ENCODE measurements at places on chromosomes 7 and 10.

DNA sequence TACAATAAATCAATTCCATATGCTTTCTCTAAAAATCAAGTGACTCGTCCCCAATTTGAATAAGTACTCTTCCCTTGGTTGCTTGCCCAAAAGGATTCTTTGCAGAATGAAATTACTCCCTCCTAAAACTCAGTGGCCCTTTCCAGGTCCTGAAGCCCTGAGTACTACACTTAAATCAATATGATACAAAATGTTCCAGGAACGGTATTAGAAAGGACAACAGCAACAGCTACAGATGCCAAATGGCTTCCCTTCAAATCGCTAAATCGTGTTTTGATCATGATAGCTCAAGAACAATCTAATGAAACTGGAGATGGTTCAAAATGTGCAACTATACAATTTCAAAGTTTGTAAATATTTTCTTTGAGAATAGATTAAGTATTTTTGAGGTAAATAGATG is 59.4 kb downstream of the TPK1 start:
- DNase-seq = no peak

DNA sequence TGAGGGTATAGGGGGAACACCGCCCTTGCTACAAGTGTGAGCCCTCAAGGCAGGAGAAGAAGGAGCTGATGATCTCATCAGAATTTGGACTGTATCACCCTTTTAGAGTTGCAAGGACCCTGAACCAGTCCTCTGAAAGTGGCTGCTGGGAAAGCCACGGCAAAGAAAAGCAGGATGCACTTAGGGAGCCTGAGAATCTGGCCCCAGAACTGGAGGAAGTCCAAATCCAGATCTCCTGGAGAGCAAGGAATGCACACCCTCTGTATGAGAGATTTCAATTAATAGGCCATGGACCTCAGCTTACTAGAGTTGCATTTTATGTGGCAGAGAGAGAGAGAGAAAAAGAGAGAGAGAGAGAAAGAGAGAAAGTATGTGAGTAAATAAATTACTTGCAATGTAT is 662.9 kb downstream of the CCSER2 start:
- DNase-seq = no peak

- no peak for DNase-seq
Measured at GRCh38 chr7:42405782-42406181, 168.8 kb upstream of the GLI3 start.

DNA sequence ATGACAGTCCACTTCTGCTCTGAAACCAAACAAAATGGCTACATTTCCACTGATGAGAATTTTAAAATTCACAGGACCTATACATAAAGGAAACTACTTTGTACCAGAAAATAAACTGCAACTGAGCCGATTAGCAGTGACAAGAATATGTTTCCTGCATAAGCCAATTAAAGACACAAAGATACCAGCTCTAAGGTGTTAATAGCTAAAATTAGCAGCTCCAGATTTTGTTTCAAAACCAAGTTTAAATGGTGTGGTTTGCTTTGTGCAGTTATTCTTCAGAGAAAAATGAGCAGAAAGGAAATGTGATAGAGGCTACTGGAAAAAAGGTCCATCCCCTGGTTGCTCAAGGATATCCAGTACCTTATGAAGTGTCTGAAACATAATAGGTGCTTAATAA is 123.2 kb downstream of the ANK3 start:
- no peak for DNase-seq

DNA sequence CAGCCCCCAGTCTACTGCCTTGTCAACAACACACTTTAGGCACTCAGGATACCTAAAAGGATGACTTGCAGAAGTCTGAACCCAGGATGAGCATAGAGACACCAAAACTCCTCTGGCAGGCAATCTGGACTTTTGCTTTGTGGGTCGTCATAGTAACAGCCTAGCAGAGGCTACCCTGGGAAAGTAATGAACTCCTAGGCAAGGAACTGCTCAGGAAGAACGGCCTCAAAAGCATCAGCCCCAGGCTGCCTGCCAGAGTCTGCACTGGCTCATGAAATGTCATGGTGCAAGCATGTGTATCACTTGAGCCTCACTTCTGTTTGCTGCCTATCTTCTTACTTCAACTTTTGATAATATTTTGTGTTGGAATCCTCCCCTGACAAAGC is 715.1 kb downstream of the GRID1 start:
- DNase-seq = no peak

GRCh38 chr10:94010886-94011285 is 17.2 kb downstream of the PLCE1 start:
- no peak for DNase-seq

DNA sequence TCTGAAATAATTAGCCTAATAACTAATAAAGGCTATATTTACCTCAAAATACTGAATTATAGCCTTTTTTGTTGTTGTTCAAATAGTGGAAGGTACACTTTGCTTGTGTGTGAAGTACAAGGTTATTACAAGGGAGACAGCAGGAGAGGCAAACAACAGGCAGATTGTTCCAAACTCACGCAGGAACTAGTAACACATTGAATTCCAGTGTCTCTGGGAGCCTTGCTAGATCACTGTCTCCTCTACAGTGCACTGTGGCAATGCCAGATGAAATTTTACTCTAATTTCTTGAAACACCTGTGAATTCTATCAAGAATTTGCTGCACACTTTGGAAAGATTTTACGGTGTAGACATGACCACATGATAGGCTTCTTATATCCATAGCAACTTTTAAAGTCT is 112.6 kb downstream of the MDFIC start:
- DNase-seq = no peak

- DNase-seq = no peak
Measured at GRCh38 chr10:91219371-91220193, 881 bp upstream of the PCGF5 start.

DNA sequence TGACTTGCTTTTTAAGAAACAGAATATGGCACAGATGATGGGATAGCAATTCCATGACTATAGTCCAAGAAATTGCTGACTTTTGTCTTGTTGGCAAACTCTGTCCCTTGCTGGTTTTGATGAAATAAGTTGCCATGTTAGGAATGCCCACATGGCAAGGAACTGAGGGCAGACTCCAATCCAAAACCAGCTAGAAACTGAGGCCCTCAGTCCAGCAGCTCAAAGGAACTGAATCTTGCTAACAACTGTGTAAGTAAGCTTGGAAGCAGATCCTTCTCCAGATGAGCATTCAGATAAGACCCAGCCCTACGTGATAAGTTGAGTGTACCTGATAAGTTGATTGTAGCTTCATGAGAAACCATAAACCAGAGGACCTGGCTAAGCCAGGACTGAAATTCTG is 64.3 kb upstream of the BMPER start:
- no peak for DNase-seq

GRCh38 chr10:7666253-7667023 is at the start of gene ITIH5:
Gene ITIH5, minus strand, starts transcription at chr10:7666966. Its CDS starts 74 bp downstream, at chr10:7666892.
- DNase-seq = peak; percentile 13

DNA sequence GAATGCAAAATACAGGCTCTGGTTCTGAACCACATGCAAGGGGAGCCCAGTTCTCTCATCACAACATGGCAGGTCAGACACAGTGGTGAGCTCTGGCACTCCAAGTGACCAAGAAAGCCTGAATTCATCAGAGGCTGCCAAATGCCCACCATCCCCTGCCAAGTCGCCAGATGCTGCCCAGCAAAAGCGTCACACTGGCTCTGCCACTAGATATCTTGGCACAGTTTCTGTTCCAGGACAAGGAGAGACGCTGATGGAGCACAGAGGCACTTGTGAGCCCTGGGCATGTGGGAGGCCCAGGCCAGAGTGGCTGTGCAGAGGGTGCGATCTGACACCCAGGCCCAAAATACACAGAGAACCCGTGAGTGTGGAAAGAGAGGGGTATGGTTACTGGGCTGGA is 57.8 kb downstream of the GAD2 start:
- no peak for DNase-seq

GRCh38 chr10:43808136-43808535 is 159.5 kb upstream of the ZNF32 start:
- DNase-seq = no peak

- no peak for DNase-seq
Measured at GRCh38 chr10:31618541-31619291, 299.7 kb downstream of the ZEB1 start.

GRCh38 chr10:112361951-112362751 is 11.8 kb upstream of the ACSL5 start:
- no peak for DNase-seq

- DNase-seq = no peak
Measured at GRCh38 chr10:14072541-14072940, 258.2 kb downstream of the FRMD4A start.

- no peak for DNase-seq
Measured at GRCh38 chr10:122112021-122112616, 123.2 kb downstream of the TACC2 start.

- no peak for DNase-seq
Measured at GRCh38 chr7:145644426-145645134, 472.0 kb upstream of the CNTNAP2 start.

DNA sequence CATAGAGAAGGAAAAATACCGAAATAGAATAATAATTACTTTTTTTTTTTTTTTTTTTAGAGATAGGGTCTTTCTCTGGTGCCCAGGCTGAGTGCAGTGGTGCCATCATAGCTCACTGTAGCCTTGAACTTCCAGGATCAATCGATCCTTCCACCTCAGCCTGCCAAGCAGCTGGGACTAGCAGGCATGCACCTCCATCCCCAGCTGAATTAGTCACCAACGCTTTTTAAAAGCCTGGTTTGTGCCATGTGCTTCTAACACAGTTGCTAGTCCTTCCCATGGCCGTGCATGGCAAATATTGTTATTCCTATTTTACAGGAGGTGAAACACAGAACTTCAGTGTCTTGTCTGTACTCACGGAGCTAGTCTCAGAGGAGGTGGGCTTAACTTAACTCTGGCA is 23.2 kb downstream of the LYZL2 start:
- no peak for DNase-seq

DNA sequence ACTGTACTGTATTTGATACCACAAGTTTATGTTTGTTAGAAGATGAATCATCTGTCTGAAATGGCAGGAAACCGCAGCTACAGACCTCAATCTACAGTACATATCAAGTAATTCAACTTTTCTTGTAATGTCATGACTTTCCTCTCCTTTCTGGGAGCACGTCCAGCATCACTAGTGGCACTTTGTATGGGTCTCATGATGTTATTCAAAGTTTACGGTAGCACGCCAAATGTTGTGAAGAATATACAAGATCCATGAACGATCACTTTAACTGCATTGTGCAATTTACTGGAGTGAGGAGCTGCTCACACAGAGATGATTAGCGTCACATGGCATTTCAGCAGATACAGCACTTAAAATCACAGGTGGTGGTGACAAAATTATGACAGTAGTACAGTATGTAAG is 257.8 kb upstream of the GNAI1 start:
- DNase-seq = no peak

DNA sequence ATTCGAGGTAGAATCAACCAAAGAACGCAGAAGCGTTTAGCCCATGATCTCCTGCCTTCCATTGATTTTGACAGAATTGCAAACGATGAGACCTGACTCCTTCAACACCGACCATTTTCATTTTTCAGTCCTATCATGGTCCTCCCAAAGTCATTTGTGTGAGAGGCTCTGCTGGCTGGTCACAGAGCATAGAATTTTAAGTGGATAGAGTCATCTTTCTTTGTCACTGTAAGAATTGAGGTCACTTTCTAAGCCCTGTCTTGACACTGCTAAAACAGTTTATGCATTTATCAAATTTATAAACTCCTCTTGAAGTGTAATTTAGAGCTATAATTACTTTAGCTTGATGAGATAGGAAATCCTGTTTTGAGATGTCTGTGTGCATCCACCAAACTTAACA is 72.0 kb downstream of the UBE3C start:
- no peak for DNase-seq

GRCh38 chr7:22361795-22362194 is 4.8 kb upstream of the RAPGEF5 start:
- DNase-seq = no peak

- peak; percentile 53 for DNase-seq
Measured at GRCh38 chr7:36188906-36189305, 35.9 kb downstream of the EEPD1 start.

GRCh38 chr10:4266416-4267085 is 481.5 kb upstream of the KLF6 start:
- DNase-seq = peak; percentile 70

DNA sequence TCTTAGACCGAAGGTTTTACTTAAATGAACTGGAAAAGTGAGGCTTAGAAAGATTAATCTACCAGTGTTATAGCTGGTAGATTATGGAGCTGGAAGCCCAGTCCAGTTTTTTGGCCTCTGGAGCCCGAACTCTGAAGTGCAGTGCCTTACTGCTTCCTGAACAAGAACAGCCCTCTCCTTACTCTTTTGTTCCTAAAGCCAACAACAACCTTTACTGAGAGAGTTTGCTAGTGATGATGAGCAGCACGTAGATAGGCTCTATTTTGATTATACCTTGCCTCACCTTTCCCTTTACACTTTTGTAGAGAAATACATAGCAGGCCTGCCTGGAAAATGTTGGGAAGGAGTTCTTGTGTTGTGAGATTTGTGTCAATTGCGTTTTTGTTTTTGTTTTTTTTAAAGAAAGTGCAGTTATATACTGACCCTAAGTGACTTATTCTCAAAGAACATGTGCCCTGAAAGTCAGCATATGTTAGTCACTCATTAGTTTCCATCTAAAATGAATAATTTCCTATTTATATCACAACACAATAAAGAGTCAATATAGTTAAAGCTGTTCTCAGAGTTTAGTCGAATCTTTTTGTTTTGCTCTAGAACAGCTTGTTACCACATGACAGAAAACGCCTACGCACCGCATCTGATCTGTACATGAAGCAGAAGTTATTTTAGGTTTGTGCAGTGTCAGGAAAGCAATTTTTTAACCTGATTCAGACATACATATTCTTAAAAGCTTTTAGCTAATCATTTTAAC is 33.0 kb downstream of the PLEKHA1 start:
- DNase-seq = peak; percentile 67

DNA sequence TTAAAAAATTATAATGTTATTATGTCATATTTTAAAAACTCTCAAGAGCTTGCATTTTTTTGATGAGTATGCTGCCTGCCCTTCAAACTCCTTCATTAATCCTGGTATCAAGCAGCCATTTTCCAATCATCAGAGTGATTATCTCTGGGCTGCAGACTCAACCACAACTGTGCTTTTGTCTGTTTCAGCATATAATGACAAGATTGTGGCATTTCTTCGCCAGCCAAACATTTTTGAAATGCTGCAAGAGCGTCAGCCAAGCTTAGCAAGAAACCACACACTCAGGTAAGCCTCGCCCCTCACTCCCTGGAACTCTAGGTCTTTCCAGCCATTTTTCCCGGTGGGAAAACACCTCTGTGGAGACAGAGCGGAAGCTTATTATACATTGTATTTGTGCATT is 90.0 kb upstream of the STK17A start:
- DNase-seq = no peak

GRCh38 chr7:76333511-76334101 is 25.2 kb downstream of the YWHAG start:
- peak; percentile 40 for DNase-seq

DNA sequence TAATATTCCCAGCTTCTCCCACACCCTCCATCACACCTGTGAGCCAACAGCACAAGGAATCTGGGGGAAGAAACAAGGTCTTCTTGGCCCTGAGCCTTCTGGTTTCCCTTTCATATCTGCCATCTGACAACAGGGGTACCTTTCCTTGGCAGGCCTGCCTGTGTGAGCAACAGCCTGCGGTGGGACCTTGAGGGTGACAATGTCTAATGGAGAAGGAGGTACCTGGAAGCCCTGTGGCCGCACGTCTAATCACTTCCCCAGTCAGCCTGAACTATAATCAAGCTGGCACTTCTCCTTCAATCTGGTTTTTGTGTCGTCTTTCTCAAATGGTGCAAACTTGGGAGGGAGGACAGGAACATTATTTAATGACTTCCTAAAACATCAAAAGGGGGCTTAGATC is 41.2 kb downstream of the NRCAM start:
- no peak for DNase-seq

GRCh38 chr7:26101361-26102151 is 50.4 kb upstream of the NFE2L3 start:
- peak; percentile 62 for DNase-seq

Data from suppressor macrophage treated with lipopolysaccharide for 1 hour (primary cell).